Fibroblast of gingiva (primary cell): ENCODE measurements at places on chromosomes 12 and 14.

DNA sequence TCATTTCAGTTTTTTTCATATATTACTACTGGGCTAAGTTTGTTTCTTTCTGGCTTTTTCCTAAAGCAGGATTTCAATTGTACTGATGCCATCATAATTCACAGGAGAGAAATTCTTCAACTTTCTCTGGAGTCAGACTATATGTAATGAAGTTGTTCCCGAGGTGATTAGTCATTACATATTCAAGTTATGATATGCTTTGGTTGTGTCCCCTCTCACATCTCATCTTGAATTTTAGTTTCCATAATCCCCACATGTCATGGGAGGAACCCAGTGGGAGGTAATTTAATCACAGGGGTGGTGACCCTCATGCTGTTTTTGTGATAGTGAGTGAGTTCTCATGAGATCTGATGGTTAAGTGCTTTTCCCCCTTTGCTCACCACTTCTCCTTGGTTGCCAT is 227.5 kb upstream of the LRIG3 start:
- no peak for DNase-seq

GRCh38 chr14:57871459-57872080 is 5.7 kb upstream of the SLC35F4 start:
- peak; percentile 38 for DNase-seq

DNA sequence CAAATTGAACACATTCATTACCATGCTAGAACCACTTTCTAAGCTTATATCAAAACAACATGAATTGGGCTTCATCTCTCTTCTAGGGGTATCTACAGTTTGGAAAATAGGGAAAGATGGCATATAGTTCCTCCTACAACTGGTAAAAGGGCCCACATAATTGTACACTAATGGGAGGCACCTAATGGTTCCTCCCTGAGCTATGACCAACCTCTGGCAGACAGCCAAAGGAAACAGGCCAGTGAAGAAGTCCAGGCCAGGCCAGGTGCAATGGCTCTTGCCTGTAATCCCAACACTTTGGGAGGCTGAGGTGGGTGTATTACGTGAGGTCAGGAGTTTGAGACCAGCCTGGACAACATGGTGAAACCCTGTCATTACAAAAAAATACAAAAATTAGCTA is 23.2 kb upstream of the APOF start:
- DNase-seq, result no peak

DNA sequence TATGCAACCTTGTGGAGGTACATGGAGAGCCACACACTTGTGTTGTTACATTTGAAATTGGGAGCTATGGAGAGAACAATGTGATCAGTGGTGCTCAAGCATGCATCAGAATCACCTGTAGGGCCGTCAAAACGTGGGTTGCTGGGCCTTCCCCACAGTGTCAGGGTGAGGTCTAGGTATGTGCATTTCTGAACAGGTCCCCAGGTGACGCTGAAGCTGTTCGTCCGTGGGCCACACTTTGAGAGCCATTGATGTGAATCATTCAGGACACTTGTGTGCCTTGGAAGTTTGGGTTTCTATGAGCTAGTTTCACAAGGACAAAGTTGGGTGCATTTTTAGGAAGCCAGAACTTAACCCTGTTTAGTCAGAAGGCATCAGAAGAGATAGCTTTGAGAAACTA is 291.7 kb upstream of the FKBP4 start:
- DNase-seq, result no peak

DNA sequence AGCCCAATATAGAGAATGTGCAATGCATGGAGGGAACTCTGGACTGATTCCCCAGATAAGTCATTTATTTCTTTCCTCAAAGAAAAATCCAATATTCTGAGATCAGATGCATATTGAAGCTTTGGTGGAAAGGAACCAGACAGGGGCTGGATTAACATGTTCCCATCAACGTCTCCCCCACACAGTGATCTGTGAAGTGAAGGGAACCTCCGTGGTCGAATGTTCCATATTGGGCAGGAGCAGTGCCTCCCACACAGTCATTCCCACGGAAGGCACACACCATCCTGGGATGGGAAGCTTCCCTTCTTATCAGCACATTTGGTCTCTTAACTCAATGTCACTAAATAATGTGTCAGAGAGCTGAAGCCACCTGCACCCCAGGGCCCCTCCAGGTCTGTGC is 247.1 kb downstream of the BCL11B start:
- no peak for DNase-seq

GRCh38 chr12:89544022-89544421 is 18.2 kb upstream of the POC1B start:
- no peak for DNase-seq

DNA sequence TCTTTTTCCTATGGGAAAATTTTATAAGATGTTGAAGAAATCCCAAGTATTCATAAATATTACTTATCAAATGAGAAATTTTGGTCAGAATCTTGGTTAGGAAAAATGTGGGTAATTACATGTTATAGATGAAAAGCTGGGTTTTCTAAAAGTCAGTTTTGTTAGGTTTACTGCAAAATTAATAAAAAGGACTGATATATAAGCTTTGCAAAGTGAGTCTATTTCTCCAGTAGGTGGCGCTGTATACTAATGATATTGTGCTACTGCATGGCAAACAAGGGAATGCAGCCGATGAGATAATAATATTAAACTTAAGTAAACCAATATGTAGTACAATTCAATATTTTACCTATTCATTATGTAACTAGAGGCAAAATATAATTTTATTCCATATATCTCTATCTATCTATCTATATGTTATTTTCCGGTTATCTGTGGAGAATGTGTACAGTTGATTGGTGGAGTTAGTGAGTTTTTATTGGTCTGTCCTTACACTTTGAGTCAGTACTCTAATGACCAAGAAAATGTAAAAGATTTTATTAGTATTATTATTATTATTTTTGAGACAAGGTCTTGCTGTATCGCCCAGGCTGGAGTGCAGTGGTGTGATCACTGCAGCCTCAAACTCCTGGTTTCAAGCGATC is 32.9 kb downstream of the MIPOL1 start:
- peak; percentile 66 for DNase-seq

DNA sequence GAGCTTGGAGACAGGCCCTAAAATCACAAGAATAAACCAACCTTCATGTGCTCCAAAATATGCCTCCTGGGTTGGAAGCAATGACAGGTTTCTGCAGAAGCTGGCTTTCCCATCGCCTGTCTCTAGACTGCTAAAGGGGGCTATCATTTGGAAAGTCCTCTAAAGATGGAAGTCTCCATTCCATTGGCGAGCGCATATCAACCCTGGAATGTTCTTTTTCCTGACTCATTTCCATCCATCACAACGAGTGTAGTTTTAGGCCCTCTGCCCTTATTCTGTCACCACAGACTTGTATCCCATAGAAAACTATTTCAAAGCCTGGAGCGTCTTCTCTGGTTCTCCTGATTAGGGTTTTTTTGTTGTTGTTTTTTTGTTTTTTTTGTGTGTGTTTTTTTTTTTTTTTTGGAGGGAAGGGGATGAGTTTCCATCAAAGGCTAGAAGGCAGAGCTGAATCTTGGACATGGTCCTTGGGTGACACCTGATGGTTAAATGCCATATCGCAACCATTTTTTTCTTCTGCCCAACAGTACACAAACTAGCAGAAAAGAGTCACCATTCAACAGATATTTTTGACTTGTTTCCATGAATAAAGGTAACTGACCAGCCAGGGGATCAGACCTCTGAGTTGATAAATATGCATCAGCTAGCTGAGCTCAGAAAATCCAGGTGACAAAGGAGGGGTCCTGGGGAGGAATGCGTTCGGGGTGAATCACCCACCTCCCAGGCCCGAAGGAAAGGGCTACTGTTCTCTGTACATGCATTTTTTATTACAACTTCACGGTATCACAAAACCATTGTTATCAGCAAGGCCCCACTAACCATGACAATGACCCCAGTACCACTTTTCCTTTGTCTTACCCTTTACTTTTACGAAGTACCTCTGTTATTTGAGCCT is 40.5 kb downstream of the KCNA5 start:
- peak; percentile 33 for DNase-seq

DNA sequence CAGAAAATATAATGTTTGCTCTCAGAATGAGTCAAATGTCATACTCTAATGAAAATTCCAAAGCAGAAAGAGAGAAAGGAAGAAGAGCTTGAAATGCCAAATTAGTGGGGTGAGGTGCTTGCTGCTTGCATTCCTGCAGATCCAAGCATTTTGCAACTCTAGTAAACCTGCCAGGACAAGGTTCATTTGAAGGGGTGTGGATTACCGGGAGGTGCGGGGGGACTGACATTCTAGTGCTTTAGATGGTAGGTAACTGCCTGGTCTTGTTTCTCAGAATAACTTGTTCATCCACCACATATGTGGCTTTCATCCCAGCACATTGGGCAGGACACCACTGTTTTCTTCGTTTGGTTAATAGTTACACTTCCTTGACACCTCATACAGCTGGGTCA is 144.4 kb downstream of the AKAP6 start:
- peak; percentile 39 for DNase-seq

GRCh38 chr12:51906430-51907082 is 748 bp upstream of the ACVRL1 start:
- DNase-seq, result no peak
